ENCODE measurements at places on chromosomes 6 and 20.

DNA sequence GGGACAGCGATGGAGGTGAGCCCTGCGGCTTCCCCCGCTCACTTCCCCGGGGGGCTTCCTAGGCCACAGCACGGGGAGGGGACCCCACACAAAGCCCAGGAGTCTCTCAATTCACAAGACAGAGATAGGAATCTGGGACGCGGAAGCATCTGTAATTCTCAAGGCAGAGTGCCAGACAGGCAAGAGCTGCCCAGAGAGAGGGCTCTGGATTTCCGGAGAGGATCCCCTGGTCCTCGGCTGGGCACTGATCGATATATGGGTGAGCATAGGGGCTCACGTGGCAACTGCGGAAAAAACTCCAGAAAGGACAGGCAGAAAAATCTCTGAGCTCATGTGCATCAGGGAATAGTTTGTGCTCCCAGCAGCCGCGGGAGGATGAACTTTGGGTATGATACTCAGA lies 296.2 kb downstream of the NRN1 start:
- DNase-seq = no peak

- DNase-seq = no peak
Measured at GRCh38 chr6:161279677-161280415, 6.0 kb upstream of the AGPAT4 start.

- DNase-seq = no peak
Measured at GRCh38 chr6:149472241-149472640, 12.6 kb downstream of the ZC3H12D start.

DNA sequence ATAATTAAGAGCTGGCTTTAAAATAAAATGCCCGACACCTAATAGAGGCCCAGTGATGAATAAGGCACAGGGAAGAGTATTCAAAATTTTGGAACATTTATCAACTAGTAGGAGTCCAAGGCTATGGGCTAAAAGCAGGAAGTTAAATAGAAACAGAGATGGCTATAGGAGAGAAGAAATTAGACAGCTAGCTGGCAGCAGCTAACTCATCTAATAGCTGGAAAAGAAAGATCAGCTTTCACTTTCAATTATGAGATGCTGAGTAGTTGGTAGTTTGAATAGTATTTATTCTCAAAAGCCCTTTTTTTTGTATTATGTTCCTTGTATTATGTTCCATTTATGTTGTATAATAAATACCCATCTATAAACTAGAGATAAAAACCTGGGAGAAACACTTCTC lies 215.7 kb downstream of the SLC35F1 start:
- DNase-seq = no peak

DNA sequence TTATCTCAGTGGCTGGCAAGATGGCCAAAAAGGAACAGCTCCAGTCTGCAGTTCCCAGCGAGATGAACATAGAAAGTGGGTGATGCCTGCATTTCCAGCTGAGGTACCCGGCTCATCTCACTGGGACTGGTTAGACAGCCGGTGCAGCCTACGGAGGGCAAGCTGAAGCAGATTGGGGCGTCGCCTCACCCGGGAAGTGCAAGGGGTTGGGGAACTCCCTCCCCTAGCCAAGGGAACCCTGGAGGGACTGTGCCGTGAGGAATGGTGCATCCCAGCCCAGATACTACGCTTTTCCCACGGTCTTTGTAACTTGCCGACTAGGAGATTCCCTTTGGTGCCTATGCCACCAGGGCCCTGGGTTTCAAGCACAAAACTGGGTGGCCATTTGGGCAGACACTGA lies 324.7 kb downstream of the GJA1 start:
- DNase-seq = no peak

GRCh38 chr6:151647976-151648639 lies 154.3 kb downstream of the CCDC170 start:
- DNase-seq = no peak

DNA sequence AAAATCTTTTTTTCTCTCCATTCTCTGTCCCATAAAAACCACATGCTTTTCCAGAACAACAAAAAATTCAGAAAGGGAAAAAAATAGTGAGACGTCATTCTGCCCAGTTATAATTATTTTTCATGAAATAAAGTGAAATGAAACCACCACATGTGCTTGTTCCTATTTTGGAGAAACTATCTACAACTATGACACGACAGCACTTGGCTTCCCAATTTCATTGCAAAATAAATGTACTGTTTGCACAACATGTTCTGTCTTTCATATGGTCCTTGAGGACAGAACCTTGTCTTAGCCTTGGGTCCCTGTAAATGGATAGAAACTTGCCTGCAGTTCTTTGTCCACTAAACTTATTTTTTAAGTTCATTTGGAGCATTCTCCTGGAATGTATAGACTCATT lies 5.6 kb upstream of the MAN1A1 start:
- no peak for DNase-seq

DNA sequence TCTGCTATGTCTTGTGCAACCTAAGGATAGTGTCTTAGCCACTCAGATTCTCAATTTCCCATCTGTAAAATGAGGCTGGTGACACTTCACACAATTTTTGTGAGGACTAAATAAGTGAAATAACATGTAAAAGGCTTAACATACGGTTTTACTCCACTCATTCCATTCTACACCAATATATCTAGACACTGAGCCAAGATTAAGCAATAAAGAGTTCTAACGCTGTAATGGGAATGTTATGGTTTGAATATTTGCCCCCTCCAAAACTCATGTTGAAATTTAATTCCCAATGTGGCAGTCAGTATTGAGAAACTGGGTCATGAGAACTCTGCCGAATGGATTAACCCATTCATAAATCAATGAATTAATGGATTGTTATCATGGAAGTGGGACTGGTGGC lies 301.0 kb downstream of the HACE1 start:
- no peak for DNase-seq

GRCh38 chr20:3213226-3213625 lies 3.9 kb downstream of the ITPA start:
- DNase-seq = no peak

DNA sequence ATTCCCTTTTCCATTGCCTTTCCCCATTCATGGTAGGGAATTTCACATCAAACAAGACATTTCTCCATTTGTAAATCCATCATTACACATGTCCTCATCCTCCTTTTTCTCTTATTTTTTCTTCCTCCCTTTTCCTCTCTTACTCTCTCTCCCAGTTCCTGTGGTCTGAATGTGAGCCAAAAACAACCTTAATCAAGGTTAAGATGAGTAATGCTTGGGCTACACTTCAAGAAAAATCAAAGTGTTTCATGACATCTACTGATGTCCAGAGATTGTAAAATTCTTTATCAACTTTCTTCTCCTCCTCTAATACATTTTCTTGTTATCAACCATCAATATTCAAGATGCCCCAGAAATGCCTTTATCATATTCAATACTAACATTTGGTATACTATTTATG lies 208.0 kb upstream of the PRND start:
- peak; percentile 26 for DNase-seq

DNA sequence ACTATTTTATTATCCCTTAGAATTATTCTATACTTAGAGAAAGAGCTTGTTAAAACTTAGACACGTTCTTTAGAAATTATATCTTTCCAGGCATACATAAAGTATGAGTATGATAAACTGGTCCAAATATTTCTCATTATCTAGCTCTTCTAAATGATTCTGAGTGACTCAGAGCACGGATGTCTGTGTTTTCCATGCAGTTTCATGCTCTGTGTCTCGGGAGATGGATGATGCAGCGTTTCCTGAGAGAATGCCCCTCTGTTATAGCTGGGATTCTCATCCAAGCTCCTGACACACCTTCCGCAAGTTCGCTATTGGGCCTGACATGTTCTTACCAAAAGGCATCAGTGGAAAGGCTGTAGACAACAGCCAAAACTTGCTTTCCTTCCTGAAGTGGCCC lies 19.3 kb downstream of the SIRT5 start:
- DNase-seq = no peak

DNA sequence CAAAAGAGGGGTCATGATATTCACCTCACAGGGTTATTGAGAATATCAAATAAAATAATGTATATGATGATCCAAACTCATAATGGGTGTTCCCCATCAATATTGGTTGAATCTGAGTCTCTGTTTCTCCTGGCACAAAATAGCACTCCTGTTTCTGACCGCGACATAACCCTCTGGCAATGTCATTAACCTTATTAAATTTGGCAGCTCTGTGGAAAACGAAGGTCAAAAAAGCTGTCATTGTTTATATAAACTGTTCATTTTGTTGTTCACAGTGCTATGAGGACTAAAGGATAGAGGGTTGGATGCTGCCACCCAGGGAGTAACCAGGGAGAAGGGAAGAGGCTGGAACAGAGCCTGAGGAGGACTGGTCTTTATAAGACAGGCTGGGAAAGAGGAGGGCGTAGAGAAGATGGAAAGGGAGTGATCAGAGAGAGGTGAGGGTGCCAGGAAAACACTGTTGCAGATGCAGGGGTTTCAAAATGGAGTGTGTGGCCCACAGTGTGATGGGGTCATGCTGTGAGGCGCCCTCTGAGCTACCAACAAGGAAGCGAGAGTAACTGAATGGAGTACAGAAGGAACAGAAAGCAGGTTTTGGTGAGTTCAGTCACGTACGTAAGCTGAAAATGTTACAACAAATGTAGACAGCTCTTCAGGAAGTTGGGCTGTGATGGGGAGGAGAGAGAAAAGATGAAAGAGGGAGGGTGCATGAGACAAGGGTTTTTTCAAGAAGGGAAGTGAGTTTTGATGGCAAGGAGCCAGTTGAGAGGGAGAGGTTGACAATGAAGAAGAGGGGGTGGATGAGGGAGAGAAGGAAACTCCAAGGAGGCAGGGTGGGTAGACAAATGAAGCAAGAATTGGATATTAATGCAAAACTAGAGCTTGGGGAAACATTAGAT lies 251.6 kb upstream of the TAB2 start:
- no peak for DNase-seq

- DNase-seq = no peak
Measured at GRCh38 chr6:43972179-43972912, 154.9 kb downstream of the MRPL14 start.

DNA sequence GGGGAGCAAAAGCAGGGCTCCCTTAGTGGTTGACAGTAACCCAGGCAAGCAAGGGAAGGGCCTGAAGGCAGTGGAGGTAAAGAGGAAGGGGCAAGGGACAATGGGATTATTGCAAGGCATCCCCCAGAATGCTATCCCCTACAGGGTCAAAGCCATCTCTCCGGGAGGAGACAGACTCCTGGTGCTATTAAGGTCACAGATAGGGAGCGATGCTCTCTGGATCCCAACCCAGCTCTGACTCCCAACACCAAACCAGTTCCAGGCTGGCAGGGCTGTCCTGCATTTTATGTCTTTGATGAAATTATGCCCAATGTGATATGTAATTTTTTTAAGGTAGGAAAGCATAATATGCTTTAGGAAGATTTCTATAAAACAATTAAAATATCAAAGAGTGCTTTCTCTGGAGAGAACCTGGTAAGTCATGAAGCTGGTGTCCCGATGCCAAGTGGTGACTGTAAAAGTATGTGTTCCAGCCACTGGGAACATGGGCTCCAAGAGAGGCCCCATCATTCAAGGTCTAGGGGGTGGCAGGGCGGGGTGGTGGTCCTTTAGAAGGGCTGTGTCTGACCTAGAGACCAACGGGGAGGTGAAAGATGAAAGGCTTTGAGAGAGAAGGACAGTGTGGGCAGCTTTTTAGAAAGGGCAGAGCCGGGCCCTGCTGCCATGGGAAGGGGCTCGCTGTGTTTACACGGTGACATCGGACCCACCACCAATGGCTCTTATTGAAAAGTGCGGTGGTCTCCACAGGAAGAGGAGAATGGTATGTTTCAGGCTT lies 276.5 kb downstream of the CDC5L start:
- DNase-seq = no peak

- no peak for DNase-seq
Measured at GRCh38 chr20:62286493-62287064, 16.2 kb upstream of the ADRM1 start.

DNA sequence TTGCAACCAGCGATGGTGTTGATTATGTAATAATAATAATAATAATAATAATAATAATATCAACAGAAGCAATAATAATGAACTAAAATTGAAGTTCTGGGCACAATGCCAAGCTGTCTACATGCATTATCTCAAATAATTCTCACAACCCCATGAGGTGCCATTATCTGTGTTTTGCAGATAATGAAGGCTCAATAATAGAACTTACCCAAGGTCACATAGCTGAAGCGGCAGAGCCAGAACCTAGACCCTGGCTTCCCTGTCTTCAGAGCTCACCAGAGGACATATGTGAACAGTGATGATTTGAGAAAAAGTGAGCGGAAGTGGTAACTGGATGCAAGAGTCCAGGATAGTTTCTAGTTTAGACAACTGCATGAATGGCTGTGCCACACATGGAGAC lies 91.0 kb downstream of the HIVEP1 start:
- DNase-seq = no peak

DNA sequence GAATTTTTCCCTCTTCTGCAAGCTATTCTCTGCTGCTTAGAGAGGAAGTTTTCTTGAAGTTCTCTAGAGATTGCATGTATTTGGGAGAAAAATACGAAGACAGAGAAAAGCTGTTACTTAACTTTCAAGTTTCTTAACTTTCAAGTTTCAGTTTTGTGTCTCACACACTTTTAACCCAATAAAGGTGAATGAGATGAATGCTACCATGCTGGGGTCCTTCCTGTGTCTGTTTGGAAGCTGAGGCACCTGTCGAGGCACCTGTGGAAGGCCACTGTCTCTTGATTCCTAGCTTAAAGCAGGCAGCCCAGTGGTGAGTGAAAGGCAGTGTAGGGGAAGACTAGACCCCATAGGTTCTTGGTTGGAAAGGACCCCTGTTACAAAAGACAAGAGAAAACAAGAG lies 372.8 kb upstream of the JARID2 start:
- no peak for DNase-seq

DNA sequence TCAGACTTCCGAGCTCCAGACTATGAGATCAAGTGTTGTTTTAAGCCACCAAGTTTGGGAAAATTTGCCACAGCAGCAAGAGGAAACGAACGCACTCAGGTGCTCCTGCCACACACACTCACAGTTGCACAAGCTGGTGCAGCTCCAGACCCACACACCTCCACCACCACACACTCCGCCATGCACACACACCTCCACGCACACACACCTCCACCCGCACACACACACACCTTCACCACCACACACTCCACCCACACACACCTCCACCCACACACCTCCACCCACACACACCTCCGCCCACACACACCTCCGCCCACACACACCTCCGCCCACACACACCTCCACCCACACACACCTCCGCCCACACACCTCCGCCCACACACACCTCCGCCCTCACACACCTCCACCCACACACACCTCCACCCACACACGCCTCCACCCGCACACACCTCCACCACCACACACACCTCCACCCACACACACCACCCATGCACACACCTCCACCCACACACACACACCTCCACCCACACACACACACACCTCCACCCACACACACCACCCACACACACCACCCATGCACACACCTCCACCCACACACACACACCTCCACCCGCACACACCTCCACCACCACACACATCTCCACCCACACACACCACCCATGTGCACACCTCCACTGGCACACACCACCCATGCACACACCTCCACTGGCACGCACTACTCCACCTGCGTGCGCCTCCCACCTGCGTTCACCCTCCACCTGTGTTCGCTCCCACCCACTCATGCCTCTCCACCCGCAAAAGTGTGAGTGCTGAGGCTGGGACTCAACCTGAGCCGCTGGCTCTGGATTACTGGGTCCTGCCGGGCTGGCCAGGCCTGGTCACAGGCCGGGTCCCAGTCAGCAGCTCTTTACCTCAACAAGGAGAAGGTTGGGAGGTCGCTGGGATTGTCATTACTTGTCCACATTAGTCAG lies 175.6 kb downstream of the BMP7 start:
- no peak for DNase-seq

- no peak for DNase-seq
Measured at GRCh38 chr6:116364321-116364720, 6.4 kb upstream of the DSE start.

Measured in hepatic stellate cell (primary cell).